IMR-90 (cell line): ENCODE measurements at places on chromosomes 2 and 18. TPM values are rescaled to one million over a fixed set of nuclear protein-coding genes. Genes with fewer than 3 reads are reported as not detected.

- no peaks in the 10 kb centered on the region for H3K36me3 ChIP-seq
- no peak overlapping the region for H3K27ac ChIP-seq
- no peak overlapping the region for H3K4me3 ChIP-seq
- H3K27me3 ChIP-seq, result no peaks in the 10 kb centered on the region
Observed at GRCh38 chr2:49186050-49186648, 31.8 kb upstream of the FSHR start.

DNA sequence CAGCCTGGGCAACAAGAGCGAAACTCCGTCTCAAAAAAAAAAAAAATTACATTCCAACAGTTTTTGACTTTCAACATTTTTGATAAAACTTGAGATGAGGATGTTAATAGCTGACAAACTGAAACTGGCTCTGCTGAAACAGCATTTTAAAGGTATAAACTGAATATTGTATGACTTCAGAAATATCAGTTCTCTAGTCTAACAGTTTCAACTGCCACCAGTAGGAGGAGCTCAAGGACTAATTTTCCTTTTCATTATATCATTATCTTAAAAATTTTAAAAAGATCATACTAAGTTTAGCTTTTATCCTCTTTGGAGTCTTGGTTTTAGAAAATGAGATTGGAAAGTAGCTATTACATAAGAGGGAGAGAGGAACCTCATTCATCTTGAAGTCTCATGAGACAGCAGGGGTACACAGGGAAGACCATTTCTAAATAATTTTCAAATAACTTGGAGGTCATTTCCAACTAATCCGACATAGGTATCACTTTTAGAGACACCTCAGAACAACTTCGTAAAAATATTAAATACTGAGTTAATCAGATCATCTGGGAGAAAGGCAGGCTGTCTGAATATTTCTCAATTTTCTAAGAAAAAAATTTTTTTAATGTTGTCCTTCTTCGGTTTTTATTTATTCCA is 37.6 kb upstream of the MCM6 start:
- no peaks in the 10 kb centered on the region for H3K27me3 ChIP-seq
- H3K36me3 ChIP-seq, result peaks cover 2% of the 10 kb centered on the region; the same call in 1 of the 2 replicates
- H3K4me3 ChIP-seq, result no peak overlapping the region
- H3K4me1 ChIP-seq, result no peaks in the 10 kb centered on the region

DNA sequence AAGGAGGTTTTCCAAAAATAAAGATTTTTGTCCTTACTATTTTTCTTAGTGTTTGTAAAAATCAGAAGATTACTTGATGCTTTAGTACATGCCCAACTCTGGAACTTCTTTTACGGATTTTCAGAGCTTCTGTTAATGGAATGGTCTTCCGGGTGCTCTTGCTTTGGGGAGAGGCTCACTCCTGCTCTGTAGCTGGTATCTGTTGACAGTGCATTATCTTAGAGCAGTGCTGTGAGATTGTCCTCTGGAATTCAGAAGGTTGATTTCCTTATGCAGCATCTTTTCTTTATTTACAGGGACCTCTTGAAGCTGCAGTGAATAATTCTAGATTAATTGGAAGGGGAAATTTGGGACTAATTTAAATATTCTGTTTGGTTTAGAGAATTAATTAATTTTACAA is 4.6 kb downstream of the MAPRE2 start:
- H3K4me1 ChIP-seq, result peaks cover 4% of the 10 kb centered on the region
- no peaks in the 10 kb centered on the region for H3K27me3 ChIP-seq
- no peak overlapping the region for H3K4me3 ChIP-seq
- H3K27ac ChIP-seq, result no peak overlapping the region
- H3K36me3 ChIP-seq, result no peaks in the 10 kb centered on the region

STON1 gene
- 3.1 and 4.0 TPM in 2 replicates for polyA plus RNA-seq
